ENCODE measurements at places on chromosomes 12 and 14.
A peak's percentile ranks its signal among the peaks of the same experiment; 100 is the strongest.

GRCh38 chr12:124904306-124905098 lies 9.9 kb downstream of the UBC start:
- peak; percentile 85 for DNase-seq

GRCh38 chr12:21910657-21911056 lies 30.6 kb downstream of the ABCC9 start:
- no peak for DNase-seq

DNA sequence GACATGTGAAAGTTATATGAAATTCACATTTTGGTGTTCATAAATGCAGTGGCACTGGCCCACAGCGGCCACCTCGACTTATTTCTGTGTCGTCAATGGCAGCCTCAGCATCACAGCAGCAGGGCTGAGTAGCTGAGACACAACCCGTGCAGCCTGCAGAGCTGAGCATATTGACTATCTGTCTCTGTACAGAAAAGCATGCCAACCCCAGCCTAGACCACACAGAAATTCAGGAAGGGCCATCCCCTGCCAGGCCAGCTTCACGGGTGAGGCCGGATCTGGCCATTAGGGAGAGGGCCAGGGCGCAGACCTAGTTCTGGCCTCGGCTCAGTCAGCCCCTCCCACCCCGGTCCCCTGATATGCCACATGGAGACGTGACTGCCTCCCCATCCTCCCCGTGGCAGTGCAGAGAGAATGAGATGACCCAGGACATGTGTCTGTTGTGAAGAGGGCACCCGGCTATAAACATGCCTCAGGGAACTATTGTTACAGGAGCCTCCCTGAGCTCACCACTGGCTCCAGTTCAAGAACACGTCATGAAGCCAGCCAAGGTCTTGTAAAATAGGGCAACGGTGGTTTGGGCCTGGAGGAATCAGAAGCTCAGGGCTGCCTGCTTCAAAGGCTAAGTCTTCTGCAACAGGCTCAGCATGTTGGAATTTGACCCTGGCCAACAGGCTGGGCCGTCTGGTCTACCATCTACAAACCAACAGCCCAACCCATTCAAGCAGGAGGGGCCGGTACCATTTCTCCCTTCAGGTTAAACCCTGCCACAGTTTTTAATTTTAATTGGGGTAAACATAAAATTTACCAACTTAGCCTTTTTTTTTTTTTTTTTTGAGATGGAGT lies 25.5 kb downstream of the SCARB1 start:
- DNase-seq: peak; percentile 78

- peak; percentile 31 for DNase-seq
Observed at GRCh38 chr12:52924764-52925716, 20.2 kb upstream of the KRT8 start.

All from uterus (tissue), 4 donors.